T follicular helper cell (primary cell): ENCODE measurements at places on chromosomes 1 and 21.

- no peak for DNase-seq
Observed at GRCh38 chr1:183954496-183954895, 83.0 kb downstream of the COLGALT2 start.

DNA sequence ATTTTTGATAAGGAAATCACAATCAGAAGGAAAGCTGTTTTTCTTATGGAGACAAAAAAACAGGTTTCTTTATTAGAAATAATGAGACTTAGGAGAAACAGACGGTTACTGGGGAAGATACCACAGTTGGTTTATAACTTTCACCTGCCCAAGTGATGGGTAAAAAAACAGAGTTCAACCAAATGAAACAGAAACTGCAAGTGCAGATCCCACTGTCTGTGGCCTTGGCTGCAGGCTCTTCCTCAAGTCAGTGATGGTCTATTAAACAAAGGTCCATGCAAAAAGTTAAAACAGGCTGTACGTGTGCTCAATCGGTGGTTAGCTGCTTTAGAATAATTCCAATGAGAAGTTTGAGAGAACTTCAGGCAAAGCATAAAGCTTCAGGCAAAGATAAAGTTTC lies 112.1 kb upstream of the NEGR1 start:
- DNase-seq: no peak

DNA sequence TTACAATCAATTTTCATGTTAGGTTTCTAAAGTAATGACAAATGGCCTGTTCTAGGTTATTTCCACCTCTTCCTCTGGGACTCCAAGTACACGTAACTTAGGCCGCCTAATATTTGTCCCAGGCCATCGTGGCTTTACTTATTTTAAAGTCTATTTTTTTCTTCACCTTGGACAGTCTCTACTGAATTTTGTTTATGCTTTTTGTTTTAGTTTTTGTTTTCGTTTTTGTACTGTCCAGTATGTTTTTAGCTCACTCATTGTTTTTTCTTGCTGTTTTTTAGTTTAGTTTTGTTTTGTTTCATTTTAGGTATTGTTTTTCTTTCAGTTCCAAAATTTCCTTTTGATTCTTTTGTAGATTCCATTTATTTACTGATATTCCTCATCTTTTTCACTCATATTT lies 187.7 kb upstream of the RNPC3 start:
- no peak for DNase-seq

DNA sequence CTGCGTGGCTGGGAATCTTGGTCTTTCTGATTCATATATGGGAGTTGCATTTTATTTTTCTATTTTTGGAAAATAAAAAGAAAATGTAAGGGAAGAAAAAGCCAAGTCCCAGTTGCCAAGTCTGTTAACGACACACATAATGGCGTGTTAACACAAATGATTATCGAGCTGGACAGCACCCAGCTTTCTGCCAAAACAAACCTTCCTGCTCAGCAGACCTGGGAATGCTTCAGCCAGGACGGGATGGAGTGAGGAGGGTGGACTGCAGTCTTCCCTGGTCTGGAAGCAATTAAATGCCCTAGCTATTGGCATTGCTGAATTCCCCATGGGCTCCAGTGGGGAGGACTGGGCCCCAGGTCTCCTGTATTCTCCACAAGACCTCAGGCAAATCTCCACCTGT lies 184.2 kb upstream of the USP24 start:
- no peak for DNase-seq

- DNase-seq: no peak
Observed at GRCh38 chr1:153506386-153506785, 29.4 kb downstream of the S100A6 start.
